Right ventricle myocardium inferior (tissue), 1 donor: ENCODE measurements at places on chromosomes 7 and 10.

GRCh38 chr7:96388166-96388565, 66.3 kb upstream of the SLC25A13 start:
- DNase-seq: no peak

- no peak for DNase-seq
Measured at GRCh38 chr10:132877473-132877872, 64.9 kb downstream of the CFAP46 start.

GRCh38 chr10:67452892-67453291, 243.1 kb downstream of the CTNNA3 start:
- DNase-seq: no peak

- no peak for DNase-seq
Measured at GRCh38 chr7:116933465-116933864, 19.8 kb upstream of the ST7 start.

GRCh38 chr10:21167288-21168010, 270.3 kb upstream of the NEBL start:
- DNase-seq: no peak

DNA sequence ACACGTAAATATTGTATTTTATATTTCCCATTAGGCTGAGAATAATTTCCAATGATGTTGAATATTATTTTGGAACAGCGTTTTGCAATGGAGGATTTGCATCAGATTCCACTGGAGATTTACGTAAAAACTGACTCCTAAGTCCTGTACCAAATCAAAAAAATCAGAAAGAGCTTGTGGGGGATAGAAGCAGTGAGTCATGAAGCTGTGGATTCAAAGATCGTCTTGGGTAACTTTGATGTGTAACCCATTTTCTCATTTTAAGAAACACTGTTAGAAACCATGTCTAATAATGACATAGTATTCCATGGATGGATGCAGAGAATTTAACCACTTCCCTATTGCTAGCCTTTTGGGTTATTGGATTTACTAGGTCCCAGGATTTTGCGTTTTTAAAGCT, 158.6 kb downstream of the INHBA start:
- DNase-seq: no peak

DNA sequence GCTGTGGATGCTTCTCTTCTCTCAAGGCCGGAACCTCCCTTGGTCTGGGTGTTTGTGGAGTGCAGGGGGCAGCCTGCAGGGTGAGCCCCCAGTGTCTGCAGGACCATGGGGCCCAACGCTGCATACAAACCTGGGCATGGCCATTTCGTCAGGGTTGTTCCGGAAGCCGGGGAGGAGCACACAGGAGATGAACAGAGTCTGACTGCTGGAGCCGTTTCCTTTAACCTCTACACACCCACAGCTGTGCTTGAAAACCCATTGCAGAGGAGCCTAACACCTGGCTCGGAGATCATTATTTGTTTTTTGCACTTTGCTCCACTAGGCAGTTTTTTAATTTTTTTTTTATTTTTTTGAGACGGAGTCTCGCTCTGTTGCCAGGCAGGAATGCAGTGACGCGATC, 167.6 kb upstream of the INSYN2A start:
- no peak for DNase-seq

- no peak for DNase-seq
Measured at GRCh38 chr10:89741126-89741762, 39.9 kb downstream of the KIF20B start.

GRCh38 chr7:27826357-27826756, 86.4 kb downstream of the TAX1BP1 start:
- DNase-seq: no peak

DNA sequence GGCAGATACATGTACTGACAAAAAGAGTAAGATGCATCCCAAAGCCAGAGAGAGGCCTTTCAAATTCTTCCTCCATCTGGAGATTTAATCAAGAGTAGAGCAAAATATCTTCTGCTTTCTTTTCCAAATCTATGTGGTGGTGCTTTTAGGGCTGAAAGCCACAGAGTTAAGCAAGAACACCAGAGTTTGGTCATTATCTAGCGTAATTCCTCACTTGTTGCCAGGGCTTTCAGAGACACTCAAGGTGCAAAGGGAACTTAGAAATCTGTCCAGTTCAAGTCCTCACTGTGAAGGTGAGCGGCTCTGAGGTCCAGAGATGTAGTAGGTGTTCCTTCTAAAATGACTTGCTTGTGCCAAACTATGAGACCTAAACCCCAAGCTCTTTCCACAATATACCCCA, 10.9 kb upstream of the NFE2L3 start:
- DNase-seq: no peak

DNA sequence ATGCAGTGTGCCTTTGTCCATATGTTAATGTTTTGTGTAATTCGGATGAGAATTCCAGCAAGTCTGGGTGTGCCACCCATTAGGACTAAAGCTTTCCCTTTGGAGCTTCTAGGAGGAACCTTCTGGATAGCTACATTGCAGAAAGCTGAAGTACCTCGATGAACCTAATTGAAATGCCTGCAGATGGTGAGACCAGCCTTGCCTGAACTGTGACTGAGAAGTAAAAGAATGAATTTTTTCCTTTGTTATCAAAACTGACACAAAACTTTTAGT, 31.1 kb upstream of the FBXW4 start:
- DNase-seq: no peak

- DNase-seq: no peak
Measured at GRCh38 chr7:83913174-83913573, 264.2 kb upstream of the SEMA3E start.

DNA sequence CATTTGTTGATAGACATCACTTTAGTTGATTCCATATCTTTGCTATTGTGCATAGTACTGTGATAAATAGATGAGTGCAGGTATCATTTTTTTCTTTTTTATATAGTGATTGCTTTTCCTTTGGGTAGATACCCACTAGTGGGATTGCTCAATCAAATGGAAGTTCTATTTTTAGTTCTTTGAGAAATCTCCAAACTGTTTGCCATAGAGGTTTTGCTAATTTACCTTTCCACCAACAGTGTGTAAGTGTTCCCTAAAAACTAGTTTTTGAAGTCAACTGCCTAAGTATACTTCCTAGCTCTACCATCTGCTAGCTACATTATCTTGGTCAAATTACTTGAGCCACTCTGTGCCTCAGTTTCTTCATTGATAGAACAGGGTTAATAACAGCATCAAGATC, 31.5 kb upstream of the RSBN1L start:
- DNase-seq: no peak

DNA sequence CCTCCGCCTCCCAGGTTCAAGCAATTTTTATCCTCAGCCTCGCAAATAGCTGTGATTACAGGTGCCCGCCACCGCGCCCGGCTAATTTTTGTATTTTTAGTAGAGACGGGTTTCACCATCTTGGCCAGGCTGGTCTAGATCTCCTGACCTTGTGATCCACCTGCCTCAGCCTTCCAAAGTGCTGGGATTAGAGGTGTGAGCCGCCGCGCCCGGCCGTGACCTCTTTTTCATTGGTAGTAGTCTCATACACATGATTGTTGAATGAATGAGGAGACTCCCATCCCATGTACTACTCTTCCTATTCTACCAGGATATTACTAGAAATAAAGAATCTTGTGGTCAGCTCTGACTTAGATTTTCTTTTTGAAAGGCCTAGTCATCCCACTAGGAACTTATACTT, 56.8 kb downstream of the ARID5B start:
- no peak for DNase-seq

DNA sequence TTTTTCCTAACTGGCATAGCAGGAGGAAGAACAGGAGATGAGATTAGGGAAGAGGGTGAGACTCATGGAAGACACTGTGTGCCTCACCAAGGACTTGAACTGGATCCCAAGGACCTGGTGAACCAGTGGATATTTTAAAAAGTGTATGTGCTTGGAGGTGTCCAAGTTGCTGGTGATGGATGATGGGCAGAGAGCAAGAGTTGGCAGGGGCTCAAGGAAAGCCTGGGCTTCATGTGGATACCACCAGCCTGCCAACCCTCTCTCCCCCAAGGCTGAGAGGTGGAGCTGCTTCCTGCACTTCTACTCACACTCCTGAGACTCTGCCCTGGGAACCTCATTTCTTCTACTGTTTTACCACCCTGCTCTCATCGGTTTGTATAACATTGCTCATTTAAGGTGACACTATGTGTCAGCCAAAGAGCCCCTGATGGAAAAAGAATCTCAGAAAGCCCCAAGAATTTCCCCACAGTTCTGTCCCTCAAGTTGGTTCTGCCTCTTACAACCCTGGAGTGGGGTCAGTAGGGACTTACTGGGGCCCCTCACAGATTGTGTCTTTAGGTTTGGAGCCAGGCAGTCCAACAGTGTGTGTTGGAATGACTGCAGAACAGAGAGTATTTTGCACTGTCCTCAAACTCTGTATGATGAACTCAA, 56.2 kb upstream of the PDCD4 start:
- DNase-seq: no peak

GRCh38 chr7:75723444-75723843, 15.3 kb downstream of the HIP1 start:
- DNase-seq: no peak

DNA sequence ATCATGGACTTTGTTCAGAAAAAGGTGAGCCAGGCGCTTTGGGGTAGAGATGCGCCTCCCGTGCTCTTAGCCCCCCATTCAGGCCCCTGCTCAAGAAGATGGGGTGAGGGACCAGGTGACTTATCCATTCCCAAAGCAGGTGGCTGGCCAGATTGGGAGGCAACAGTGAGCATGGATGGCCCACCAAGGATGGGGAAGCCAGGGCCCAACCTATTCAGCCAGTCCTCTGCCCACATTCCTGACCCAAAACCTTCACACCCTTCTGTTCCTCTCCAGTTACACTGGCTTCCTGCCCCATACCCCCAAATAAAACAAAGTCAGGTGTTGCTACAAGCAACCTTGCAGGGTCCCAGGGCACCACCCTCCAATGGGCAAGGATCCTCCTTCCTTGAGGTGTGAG, 44.4 kb downstream of the TSPAN15 start:
- DNase-seq: no peak

- no peak for DNase-seq
Measured at GRCh38 chr7:95209276-95209675, 115.1 kb downstream of the PON1 start.

DNA sequence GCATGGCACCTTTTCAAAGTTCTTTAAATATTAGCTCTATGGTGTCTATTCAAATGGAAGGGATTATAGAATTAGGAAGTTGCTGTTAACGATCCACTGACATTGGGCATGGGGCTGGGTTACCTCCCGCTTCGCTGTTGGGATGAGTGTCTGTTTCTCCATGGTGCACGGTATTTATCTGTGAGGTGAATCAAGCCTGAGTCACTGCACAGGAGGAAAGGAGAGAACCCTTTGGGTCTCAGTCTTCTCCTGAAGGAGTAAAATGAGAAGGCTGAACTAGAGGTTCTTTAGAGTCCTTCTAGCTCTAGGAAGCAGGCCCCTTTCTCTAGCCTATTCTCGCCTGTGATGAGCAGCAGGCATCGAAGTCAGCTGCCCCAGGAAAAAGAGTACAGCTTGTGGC, 7.3 kb downstream of the JCAD start:
- no peak for DNase-seq

DNA sequence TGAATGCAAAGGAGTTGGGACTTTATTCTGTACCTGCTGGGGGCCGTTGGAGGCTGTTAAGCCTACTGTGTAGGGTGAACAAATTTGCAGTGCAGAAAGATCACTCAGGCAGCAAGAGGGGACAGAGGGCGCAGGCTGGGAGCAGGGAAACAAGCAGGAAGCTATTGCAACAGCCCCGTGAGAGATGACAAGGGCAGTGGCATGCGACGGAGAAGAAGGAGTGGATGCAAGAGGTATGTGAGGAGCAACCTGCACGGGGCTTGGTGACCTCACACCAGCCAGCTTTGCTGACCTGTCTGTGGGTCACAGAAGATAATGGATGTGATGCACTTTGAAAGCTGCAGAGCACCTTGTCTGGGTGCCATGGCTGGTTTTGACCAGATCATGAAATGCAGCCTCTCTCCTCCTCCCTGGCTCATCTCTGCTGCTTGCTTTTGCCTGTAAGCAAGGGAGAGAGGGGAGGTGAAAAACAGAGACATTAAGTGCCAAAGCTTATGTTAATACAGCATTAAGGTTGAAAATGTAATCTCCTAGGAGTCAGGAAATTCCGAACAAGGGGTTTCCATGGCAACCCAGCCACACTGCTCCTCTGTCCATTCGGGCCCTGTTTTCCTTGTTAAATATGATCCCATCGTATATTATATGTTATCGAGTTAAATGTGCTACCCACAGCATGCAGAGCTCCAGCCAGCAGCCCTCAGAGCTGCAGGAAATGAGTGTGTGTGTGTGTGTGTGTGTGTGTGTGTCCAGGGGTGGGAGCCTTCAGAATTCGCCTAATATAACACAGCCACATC, 314.3 kb upstream of the ZMIZ1 start:
- DNase-seq: no peak

GRCh38 chr7:17408245-17408903, 109.9 kb downstream of the AHR start:
- DNase-seq: no peak
